H54 (cell line): ENCODE measurements at places on chromosomes 5 and 9.

DNA sequence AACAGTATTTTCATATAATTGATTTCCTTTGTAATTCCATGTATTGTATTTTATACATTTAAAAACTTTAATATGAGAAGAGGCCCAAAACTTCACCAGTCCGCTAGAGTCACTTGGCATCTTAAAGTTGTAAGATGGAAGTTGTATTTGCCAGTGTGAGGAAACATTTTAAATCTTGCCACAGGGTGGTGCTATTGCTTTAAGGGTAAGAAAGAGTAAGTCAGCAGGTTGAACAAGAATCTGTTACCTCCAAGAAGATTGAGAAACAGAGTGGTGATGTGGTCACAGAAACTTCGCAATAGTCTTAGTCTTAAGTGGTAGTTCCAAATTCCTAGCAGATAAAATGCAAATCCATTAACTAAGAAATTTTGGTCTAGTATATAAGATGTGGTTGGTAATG, 39.8 kb upstream of the RANBP6 start:
- DNase-seq, result peak; percentile 11

- DNase-seq, result no peak
These were observed 185.7 kb upstream of the VCAN start for GRCh38 chr5:83285661-83286398.

DNA sequence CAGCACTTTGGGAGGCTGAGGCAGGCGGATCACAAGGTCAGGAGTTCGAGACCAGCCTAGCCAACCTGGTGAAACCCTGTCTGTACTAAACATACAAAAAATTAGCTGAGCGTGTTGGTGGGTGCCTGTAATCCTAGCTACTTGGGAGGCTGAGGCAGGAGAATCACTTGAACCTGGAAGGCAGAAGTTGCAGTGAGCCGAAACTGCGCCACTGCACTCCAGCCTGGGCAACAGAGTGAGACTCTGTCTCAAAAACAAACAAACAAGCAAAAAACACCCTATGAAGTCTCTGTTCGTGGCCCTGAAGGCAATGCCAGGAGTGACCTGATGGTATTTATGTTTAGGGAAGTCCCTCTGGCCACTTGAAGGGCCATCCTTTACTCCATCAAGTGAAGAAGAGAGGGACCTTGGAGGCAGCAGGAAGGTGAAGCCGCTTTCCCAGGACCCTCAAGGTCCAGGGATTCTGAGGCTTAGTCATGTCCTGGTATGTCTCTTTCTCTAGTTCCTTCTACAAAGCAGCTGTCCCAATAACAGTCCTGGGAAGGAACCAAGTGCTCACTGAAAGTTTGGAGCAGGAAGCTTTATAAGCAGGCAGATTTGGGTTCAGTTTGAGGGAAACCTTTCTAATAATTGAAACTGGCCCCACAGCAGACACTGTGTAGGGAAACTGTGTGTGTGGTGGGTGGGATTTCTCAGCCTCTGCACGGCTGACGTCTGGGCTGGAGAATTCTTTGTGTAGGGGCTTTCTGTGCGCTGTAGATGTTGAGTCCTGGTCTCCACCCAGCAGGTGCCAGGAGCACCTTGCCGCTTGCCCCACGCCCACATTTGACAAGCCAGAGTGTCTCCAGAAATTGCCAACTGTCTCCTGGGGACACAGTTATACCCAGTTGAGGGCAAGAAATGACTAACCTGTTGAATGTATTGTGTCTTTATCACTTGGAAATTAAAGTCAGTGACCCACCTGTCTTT, 12.5 kb downstream of the PHF2 start:
- DNase-seq, result no peak

- DNase-seq, result peak; percentile 14
These were observed 109.8 kb upstream of the EDIL3 start for GRCh38 chr5:84494453-84494852.

- no peak for DNase-seq
These were observed 132.9 kb downstream of the PALM2AKAP2 start for GRCh38 chr9:109912726-109913460.
